ENCODE measurements at places on chromosomes 13 and 19. TPM values are rescaled to one million over a fixed set of nuclear protein-coding genes. Genes with fewer than 3 reads are reported as not detected.

Gene SKA3
- total RNA-seq = 4.4 TPM

Gene SGCG
- total RNA-seq = 5.2 TPM

Gene BEST2
- not detected for total RNA-seq

Gene ZNF71
- 10.5 TPM for total RNA-seq

Gene KLHL26
- total RNA-seq = 8.3 TPM

Gene VSTM1
- not detected for total RNA-seq

Gene ADM5
- 0.59 TPM for total RNA-seq

Gene PALM3
- total RNA-seq = 0.30 TPM

Gene LILRB5
- not detected for total RNA-seq
